RPMI7951 (cell line): ENCODE measurements at places on chromosomes 11 and 22. TPM values are rescaled to one million over a fixed set of nuclear protein-coding genes. Genes with fewer than 3 reads are reported as not detected.

Gene BTG4
- 0.78 TPM in 1 of 2 replicates, not detected in the other for total RNA-seq

Gene KRTAP5-8
- not detected in 2 replicates for total RNA-seq

Gene DGKZ
- 21.3 and 22.0 TPM in 2 replicates for total RNA-seq

Gene NUDT8
- total RNA-seq = 7.2 and 11.6 TPM in 2 replicates

Gene HDAC10
- 4.2 and 5.0 TPM in 2 replicates for total RNA-seq

Gene BTBD18
- not detected in 2 replicates for total RNA-seq

Gene PHOX2A
- not detected in 2 replicates for total RNA-seq

Gene GCAT
- 15.1 and 24.4 TPM in 2 replicates for total RNA-seq

Gene OLFML1
- not detected in 2 replicates for total RNA-seq

Gene MS4A6A
- total RNA-seq = not detected in 2 replicates

Gene MMP10
- total RNA-seq = 0.20 and 0.24 TPM in 2 replicates

Gene ATG13
- total RNA-seq = 32.5 and 43.3 TPM in 2 replicates

Gene C11orf52
- not detected in 2 replicates for total RNA-seq

Gene APOA1
- 0.48 TPM in 1 of 2 replicates, not detected in the other for total RNA-seq

Gene FGF19
- total RNA-seq = not detected in 2 replicates

Gene CYB5R3
- 65.2 and 65.6 TPM in 2 replicates for total RNA-seq

Gene ACR
- not detected in 2 replicates for total RNA-seq
